ENCODE measurements at places on chromosomes 1 and 21.

- DNase-seq: no peak
These were observed 33.0 kb upstream of the ACTRT2 start for GRCh38 chr1:2988256-2988655.

GRCh38 chr1:236753516-236753915 lies 41.6 kb upstream of the MTR start:
- DNase-seq: no peak

DNA sequence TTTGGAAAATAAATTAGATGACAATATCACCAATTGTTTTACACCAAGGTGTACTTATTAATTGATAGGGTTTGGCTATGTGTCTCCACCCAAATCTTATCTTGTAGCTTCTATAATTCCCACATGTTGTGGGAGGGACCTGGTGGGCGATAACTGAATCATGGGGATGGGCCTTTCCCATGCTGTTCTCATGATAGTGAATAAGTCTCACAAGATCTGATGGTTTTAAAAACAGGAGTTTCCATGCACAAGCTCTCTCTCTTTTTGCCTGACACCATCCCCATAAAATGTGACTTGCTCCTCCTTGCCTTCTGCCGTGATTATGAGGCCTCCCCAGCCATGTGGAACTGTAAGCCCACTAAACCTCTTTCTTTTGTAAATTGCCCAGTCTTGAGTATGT lies 131.0 kb upstream of the LMO4 start:
- DNase-seq: no peak

DNA sequence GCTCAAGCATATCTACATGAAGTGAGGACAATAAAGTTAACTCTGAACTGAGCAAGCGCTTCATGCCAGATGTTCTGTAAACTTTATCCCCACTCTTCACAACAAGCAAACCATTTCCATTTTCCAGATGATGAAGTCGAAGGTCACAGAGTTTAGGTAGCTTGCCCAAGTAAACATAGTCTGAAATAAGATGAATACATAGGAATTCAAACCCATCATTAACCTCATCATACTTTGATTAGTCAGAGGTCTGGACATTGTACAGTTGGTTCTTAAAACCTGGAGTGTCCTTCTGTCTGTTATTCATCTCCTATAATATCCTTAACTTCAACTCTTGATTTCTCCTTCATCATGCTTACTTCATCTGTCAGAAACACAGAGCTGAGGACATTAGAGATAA lies 180.3 kb upstream of the C8B start:
- DNase-seq: no peak

DNA sequence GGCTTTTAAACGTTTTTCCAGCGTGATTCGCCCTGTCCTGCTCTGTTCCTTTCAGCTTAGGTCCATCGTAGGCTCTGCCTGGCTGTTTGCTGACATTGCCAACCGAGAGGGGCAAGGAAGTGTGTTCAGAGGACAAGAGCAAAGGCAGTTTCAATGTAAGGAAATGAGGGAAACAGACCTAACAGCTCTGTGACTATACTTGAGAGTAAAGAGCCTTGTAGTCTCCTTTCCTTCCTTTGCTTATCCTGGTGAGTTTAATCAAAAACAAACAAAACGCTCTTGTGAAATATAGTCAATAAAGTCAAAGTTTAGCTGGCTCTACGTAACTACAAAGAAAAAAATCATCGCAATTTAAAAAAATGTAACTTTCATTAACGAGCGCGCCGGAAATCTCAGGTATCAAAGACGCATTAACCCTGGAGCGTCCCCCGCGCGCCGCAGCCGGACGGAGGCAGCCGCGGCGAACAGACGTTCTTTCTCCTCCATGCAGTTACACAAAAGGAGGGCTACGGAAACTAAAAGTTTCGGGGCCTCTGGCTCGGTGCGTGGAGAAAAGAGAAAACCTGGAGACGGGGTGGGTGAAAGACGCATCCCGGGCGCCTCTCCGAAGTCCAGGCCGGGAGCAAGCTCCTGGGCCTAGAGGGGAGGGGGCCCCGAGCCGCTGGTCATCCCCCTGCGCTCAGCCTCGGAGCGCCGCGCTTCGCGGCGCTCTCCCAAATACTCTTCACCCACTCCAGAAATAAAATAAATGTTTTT lies 617 bp upstream of the ADGRL2 start:
- DNase-seq: peak; percentile 34

All from AG08396 (cell line).